ENCODE measurements at places on chromosomes 5 and 9. TPM values are rescaled to one million over a fixed set of nuclear protein-coding genes. Genes with fewer than 3 reads are reported as not detected.

FOXD1 gene
- polyA plus RNA-seq, result 0.05 TPM

PRSS3 gene
- polyA plus RNA-seq, result not detected

DNA sequence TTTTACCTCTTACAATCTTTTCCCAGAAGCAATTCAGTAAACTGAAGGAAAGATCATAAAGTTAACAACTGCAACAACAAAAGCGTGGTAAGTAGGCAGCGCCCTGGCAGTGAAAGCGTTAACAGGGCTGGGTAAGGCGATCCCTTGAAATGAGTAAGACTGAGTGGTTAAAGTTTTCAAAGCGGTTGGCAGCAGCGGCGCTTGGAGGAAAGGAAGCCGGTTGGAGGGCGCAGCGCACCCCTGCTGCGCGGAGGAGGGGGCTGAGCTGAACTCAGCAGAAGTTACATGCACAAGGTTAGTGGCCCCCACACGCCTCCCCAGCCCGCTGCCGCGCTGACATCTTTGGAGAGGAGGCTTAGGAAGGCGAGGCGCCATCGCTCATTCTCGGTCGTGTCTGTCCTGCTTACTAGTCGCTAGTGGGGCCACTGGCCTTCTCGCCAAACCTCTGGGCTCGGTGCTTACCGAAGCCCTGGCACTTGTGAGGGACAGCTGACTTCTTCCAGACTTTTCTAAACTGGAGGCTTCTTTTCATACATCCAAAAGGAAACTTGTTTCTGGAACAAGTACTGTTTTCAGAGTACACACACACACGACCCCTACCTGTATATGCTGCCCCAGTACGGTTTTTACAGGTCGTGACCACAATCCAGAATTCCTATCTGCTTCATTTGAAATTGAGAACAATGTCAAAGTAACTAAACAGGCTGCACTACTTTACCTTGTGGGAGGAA, at the start of gene SH3RF2:
Gene SH3RF2, plus strand, starts transcription at position 178 of the 731 bp plus-strand sequence. CDS start 1,351 bp downstream, outside the sequence.
- peaks cover 65% of the 10 kb centered on the region for H3K4me1 ChIP-seq
- no peaks in the 10 kb centered on the region for H3K36me3 ChIP-seq
- peak within 1 kb of the TSS; percentile 51 for H3K27ac ChIP-seq

DNA sequence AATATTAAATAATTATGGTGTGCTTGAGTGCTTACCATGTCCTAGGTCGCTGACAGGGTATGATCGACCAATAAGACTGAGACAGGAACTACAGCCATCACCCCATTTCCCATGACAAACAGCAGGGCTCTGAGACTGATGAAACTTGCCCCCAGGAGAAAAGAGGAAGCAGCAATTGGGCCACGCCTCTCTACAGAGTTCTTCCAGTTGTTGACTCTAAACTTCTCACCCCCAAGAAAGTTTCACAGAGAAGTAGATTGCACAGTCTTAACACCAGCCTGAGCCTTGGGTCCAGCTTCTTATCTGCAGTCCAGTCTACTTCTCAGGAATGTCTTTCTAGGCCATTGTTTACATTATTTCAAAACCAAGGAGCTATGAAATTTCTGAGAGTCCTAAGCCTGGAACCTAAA, 182.2 kb upstream of the ANKRD55 start:
- no peak overlapping the region for H3K4me3 ChIP-seq
- no peak overlapping the region for H3K27ac ChIP-seq
- no peaks in the 10 kb centered on the region for H3K36me3 ChIP-seq
- no peaks in the 10 kb centered on the region for H3K4me1 ChIP-seq
- DNase-seq, result no peak

- no peak overlapping the region for H3K4me3 ChIP-seq
- no peak for DNase-seq
- H3K27me3 ChIP-seq, result no peaks in the 10 kb centered on the region
- peaks cover 30% of the 10 kb centered on the region for H3K4me1 ChIP-seq
- no peak overlapping the region for H3K27ac ChIP-seq
Measured at GRCh38 chr5:43038496-43038989, 1.6 kb downstream of the ANXA2R start.

GRCh38 chr9:127680846-127681245, 25.9 kb upstream of the CFAP157 start:
- no peaks in the 10 kb centered on the region for H3K27me3 ChIP-seq
- H3K4me1 ChIP-seq, result no peaks in the 10 kb centered on the region
- no peak for DNase-seq
- H3K36me3 ChIP-seq, result no peaks in the 10 kb centered on the region
- H3K27ac ChIP-seq, result no peak overlapping the region

GRCh38 chr5:110514030-110514429, 212.4 kb downstream of the TMEM232 start:
- DNase-seq, result no peak
- no peak overlapping the region for H3K4me3 ChIP-seq

GRCh38 chr5:38872826-38873225, 27.0 kb downstream of the OSMR start:
- H3K27ac ChIP-seq, result no peak overlapping the region
- peaks cover 74% of the 10 kb centered on the region for H3K36me3 ChIP-seq
- DNase-seq, result no peak
- no peaks in the 10 kb centered on the region for H3K4me1 ChIP-seq
- no peak overlapping the region for H3K4me3 ChIP-seq

GRCh38 chr5:1294835-1295649, at the start of gene TERT:
Gene TERT, minus strand, starts transcription at chr5:1295068. Its CDS starts 79 bp downstream, at chr5:1294989.
- no peaks in the 10 kb centered on the region for H3K36me3 ChIP-seq
- H3K4me1 ChIP-seq, result peaks cover 18% of the 10 kb centered on the region
- H3K4me3 ChIP-seq, result peak within 1 kb of the TSS; percentile 47
- H3K27me3 ChIP-seq, result peaks cover 9% of the 10 kb centered on the region
